Dermis microvascular lymphatic vessel endothelial cell (primary cell): ENCODE measurements at places on chromosomes 12 and 14. TPM values are rescaled to one million over a fixed set of nuclear protein-coding genes. Genes with fewer than 3 reads are reported as not detected.

- no peak for DNase-seq
Measured at GRCh38 chr12:130953771-130954543, at the start of gene ADGRD1. TSS of gene ADGRD1 (plus strand) at chr12:130953907. CDS start at chr12:130954466, 559 bp downstream.

DNA sequence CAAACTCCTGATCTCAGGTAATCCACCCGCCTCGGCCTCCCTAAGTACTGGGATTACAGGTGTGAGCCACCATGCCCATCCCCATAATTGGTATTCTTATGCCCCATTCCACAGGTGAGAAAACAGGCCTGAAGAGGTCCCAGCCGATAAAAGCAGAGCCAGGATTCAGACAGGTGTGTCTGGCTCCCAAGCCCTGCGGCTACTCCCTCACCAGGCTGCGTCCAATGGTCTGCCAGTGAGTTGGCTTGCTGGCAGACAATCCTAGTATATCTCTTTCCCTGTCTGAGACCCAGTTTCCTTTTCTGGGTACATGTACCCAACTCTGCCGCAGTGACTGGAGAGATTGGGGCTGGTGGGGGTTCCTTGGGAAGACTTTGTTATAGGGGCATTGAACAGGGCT, 1.9 kb upstream of the TSPAN9 start:
- no peak for DNase-seq

DNA sequence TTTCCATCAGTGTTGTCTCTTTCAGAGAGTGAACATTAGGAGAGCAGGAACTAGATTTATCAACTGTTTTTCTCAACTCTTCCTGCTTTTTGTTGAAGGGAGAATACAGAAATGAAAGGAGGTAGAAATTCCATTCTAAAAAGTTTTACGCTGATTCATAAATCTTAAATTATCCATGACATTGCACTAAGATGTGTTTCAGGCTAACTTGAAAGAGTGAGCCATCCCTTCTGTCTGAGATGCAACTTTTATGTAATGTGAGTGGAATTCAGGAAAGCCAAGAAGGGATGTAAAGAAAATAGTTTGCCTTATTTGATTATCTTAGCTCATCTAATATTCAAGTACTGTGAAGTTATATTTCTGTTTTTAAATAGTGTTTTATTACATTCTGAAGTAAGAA, 349.5 kb upstream of the RGS6 start:
- DNase-seq = no peak

- no peak for DNase-seq
Measured at GRCh38 chr12:31363831-31364230, 37.9 kb upstream of the SINHCAF start.

DNA sequence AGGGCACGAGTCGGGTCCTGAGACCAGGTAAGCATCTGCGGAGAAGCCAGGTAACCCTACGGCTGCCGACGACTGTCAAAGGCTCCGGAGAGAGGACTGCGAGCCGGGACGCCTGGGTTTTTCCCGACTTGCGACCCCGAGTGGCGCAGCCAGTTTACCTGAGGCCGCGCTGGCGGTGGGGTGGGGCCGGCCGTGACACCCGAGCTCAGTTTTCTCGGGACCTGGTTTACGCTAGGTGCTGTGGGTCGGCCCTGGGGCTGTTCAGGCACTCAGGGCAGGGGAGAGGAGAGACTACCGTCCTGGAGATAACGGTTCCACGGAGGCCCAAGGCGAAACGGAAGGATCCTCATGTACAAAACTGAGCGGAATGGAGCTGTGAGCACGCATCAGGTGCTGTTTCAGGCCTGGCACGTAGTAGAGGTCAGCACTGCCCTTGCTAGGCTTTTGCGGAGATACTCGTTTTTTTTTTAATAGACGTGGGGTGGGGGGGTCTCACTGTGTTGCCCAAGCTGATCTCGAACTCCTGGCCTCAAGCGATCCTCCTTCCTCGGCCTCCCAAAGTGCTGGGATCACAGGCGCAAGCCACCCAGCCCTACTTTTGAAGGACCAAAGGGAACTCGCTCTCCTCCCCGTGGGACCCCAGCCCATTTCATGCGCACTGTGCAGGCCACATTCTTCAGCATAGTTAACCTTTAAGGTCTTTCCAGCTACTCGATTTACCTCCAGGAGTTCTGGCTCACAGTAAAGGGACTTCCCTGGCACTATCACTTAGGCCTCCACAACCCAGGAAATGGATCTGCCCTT, 471 bp downstream of the MTRFR start:
- no peak for DNase-seq

GRCh38 chr14:61213191-61213621, 67.9 kb downstream of the TMEM30B start:
- DNase-seq = no peak

DNA sequence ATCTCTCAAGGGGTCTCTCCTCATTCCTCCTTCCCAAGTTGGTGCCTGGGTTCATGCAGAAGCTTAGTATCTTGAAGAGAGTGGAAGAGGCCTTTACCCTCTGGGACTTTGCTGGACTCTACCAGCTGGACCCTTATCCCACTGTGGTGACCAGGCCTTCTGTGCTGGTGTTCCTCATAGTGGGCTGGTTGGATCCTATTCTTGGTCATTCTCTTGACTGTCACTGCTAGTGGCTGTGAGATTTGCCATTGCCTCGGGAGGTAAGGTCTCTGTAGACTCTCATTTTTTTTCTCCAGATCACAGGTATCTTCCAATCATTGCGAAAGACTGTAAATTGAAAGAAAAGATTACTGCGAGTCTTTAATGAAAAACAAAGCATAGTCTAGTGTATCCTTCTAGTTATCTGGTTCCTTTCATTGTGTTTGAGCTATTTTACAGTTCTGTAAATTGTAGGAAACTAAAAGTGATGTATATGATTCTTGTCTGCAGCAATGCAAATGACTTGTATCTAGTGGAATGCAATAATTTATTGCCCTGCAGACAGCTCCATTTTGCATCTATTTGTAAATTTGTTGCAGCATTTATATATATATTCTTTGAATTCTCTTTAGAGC, 217.9 kb downstream of the AEBP2 start:
- no peak for DNase-seq

DNA sequence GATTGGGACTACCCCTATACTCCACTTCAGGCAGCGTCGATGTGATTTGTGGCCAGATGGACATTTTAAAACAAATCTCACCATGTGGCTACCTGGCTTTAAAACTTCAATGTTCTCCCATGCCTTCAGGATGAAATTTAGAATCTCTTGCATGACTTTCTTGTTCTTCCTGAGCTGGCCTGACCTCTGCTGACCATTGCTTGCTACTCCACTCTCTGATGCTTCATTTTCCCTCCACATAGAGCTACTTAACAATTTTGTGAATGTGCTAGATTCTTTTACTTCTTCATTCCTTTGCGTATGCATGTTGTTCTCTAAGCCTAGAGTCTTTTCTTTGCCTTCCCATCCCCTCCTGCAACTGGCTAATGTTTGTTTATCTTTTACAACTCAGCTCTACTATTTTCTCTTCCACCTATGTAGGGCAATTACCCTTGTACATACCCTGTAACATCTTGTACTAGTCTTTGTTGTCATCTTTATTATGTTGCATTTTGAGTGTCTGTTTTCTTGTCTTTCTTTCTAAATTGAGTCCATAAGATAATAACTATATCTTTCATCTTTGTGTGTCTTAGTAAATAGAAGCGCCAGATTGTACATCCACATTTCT, 41.2 kb downstream of the YLPM1 start:
- no peak for DNase-seq

GRCh38 chr12:82468563-82468962, 110.2 kb downstream of the METTL25 start:
- no peak for DNase-seq

DNA sequence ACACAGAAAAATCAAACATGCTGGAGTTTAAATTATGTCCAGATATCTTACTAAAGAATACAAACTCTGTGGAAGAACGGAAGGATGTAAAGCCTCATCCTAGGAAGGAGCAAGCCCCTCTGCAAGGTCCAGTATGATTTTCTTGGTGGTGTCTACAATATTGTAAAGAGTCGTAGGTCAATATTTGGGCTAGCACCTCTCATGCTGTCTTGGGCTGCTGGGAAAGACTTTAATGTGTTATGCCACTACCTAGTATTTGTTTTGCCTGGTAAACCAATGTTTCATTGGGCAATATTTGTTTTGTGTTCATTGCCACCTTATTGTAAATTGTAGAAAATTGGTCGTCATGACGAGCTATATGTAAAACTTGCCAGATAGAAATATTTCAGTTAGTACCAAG, 26.6 kb downstream of the RESF1 start:
- DNase-seq = no peak

The ADAMTS20 gene
- not detected in 2 replicates for total RNA-seq

The KERA gene
- not detected in 2 replicates for total RNA-seq

The LLPH gene
- total RNA-seq = 1.9 TPM in 2 replicates

The OTUB2 gene
- 0.64 and 0.89 TPM in 2 replicates for total RNA-seq

The SLC6A12 gene
- 0.13 TPM in 2 replicates for total RNA-seq
